ENCODE measurements at places on chromosomes 2 and 18.

DNA sequence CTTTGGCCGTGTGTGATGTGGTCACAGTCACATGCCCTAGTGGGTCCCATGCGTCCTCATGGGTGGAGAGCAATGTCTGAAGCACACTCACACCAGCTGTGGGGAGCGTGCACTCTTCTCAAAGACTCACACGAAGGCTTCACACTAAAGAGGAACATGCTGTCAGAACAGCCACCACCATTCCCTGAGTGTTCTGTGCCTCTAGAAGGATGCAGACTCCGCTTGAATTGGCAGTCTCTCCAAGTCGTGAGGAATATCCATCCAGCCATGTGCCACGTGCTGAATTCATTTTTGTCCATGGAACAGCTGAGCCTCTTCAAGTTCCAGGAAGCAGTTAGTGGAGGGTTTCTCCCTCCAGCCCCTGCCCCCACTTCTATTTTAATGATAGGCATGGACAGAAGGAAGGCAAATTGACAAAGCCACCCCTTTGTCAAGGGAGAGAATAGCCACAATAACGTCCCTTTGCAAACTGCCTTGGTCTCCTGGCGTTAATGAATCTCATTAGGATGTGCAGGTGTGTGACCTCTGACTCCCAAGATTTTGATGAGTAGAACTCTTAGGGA, 464.3 kb upstream of the ID2 start:
- no peak for DNase-seq

- DNase-seq = no peak
Measured at GRCh38 chr2:177728920-177729319, 336.3 kb downstream of the AGPS start.

GRCh38 chr18:29383311-29384273, 1206.7 kb upstream of the CDH2 start:
- DNase-seq = no peak

DNA sequence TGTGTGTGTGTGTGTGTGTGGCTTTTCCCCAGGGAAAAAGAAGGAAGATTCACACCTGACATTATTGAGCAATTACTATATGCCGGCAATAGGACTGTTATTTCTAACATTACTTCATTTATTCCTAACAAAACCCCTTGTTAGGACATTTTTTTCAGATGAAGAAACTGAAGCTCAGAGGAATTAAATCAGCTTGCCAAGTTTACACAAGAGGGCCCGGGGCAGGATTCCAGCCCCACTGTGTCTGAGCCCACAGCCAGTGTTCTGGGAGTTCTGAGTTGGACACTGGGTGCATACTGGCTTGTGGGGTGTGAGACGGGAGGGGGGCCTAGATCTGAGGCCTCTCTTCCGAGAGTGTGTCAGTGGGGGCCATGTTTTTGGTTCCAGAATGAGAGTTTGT, 9.9 kb downstream of the TOGARAM2 start:
- DNase-seq = no peak

DNA sequence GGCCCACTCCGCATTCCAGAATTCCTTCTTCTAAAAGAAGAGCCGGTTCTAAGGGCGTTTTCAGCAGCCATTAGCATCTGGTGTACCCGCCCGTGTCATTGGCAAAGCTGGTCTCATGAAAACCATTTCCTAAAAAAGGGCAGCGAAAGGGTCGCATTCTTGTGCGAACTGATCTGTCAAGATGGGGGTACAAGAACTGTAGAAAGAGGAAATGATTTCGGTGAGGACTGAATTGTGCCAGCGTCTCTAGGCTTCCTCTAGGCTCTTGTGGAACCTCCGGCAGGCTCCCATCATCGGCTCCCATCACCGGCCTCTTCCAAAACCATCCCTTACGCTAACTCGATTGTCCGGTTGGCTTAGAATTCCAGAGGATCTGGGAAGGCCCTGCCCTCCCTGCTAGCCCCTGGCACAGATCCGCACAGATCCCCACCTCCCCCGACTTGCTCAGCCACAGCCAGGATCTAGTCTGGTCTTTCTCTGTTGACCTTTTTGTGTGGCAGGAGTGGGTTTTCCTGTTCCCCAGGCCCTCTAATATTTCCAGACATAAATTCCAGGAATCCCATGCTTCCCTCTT, 1.3 kb downstream of the RAB31 start:
- DNase-seq = no peak

DNA sequence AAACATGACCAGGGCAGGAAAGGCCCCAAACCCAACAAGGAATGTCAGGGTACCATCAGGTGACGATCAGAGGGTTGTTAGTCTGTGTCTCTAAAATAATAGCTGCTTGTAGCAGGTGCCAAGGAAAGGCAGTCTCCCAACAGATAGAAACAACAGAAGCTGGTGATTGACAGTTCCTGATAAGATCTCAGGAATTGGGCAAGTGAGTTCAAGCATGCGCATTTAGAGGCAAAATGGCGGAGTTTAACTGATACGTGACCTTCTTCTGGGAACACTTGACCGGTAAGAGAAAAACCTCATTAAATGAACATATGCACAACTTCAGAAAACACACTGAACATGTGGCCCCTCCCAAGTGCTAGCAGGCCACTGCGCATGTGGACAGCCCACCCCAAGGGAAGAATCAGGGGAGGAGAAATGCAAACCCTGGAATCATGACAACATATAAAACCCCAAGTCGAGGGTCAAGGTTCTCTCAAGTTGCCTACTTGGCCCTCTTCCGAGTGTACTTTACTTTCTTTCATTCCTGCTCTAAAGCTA, 664.9 kb downstream of the KCNJ3 start:
- no peak for DNase-seq

- DNase-seq = no peak
Measured at GRCh38 chr2:60292242-60292641, 261.2 kb downstream of the BCL11A start.

GRCh38 chr2:8675543-8675942, 6.3 kb upstream of the ID2 start:
- DNase-seq = no peak

GRCh38 chr2:99842451-99842850, 299.9 kb downstream of the AFF3 start:
- no peak for DNase-seq

DNA sequence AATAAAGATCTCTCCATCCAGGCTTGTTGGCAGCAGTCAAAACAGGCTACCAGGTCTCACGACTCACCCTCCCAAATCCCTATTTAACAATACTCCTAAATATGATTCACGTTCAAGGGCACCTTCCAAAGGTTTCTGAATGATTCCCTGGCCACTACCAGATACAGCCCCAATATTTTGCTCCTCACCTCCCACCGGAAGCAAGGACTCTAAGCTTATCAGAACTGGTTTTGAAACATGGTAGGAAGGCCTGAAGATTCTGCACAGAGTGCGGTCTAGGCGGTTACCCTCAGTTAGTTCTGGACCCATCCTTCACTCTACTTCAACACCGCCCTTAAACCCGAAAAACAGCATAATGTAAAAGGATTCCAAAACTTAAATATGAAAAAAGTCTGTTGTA, 5.2 kb downstream of the PPP4R1 start:
- no peak for DNase-seq

DNA sequence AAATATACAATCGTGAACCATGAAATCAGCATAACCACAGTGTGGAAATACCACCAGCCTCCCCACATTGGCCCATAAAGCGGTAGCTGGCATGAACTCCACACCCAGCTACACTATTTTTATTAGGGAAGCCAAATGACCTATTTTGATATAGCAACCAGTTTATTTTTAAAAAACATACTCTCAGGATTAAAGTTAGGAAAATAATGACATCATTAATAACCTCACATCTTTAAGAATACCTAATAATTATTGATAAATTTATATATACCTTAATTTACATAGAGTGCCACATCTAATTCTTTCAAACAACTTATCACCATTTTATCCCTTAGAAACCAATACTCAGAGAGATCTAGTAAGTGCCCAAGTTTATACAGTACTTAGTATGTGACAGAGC, 692.0 kb upstream of the PKDCC start:
- no peak for DNase-seq

GRCh38 chr2:4098137-4098536, 394.8 kb downstream of the DCDC2C start:
- DNase-seq = no peak
